ENCODE measurements at places on chromosomes 16 and 17. TPM values are rescaled to one million over a fixed set of nuclear protein-coding genes. Genes with fewer than 3 reads are reported as not detected.

Gene NPIPA5
- 0.56 TPM for total RNA-seq

Gene SEC14L5
- total RNA-seq: 5.9 TPM

Gene SRCIN1
- 1.3 TPM for total RNA-seq

Gene MLLT6
- total RNA-seq: 2.8 TPM

Gene PLD6
- not detected for total RNA-seq

Gene DHRS7C
- total RNA-seq: not detected

GRCh38 chr17:81229666-81229920 lies 6.8 kb upstream of the CEP131 start:
- DNase-seq: no peak

DNA sequence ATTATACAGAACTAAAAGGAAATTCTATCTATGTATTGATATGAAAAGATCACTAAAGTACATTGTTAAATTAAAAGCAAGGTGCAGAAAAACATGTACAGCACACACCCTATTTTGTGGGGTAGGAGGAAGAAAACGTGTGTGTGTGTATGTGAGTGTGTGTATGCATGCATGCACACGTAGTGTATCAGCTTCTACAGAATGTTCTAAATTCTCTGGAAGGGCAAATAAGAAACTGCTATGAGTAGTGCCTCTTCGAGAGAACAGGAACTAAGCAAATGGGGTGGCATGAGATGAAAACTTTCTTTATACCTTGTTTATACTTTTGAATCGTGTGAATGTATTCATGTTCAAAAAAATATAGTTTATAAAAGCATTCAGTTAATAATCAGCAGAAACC lies 58.9 kb downstream of the TMC6 start:
- DNase-seq: no peak

GRCh38 chr16:2022723-2023091 lies 3.1 kb downstream of the NPW start:
- peak; percentile 82 for DNase-seq

- no peak for DNase-seq
These were observed 7.5 kb downstream of the CD7 start for GRCh38 chr17:82309656-82310570.

DNA sequence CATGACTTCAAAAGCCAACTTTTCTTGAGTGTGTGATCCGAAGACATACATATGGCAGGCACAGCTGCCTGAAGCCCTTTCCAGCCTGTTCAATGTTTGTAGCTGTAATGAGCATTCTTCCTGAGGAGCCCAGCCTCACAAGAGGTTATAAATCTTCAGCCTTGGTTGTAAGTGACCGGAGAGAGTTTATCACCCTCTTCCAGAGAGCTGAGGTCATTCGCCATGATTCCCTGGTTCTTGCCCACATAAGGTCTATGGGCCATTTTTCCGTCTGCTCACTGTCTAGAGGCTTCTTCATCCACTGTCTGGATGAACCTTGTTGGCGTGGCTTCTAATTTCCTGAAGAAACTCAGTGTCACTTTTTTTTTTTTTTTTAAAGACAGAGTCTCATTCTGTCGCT lies 9.7 kb upstream of the CSF3 start:
- DNase-seq: no peak

GRCh38 chr16:67291461-67291860 lies 12.1 kb downstream of the PLEKHG4 start:
- no peak for DNase-seq

DNA sequence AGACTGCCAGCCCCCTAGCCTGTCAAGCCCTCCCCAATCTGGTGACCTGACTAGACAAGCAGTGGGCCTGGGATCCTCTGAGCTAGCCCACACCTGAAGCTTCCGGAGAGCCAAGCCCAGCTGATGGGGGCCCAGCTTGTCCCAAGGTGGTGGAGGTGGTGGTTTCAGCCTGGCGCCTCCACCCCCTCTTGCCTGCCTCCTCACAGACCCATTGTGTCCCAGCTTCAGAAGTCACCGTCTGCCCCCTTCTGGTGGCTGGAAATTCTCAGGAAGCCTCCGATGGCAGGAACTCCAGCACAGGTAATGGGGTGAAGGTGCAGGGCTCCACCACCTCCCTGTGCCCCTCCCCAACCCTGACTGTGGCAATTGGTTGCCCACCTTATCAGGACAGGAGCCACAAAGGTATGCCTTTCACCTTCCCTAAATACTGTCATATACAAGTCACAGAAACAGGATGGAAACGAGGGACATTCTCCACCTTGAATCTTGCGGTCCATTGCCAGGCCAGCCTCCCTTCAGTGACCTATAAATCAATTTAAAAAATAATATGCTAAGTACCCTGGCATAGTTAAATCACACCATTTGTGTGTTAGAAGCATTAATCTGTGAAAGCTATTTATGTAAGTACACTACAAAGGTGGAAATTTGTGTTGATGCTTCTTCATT lies 66.0 kb upstream of the ZNF423 start:
- DNase-seq: peak; percentile 90

DNA sequence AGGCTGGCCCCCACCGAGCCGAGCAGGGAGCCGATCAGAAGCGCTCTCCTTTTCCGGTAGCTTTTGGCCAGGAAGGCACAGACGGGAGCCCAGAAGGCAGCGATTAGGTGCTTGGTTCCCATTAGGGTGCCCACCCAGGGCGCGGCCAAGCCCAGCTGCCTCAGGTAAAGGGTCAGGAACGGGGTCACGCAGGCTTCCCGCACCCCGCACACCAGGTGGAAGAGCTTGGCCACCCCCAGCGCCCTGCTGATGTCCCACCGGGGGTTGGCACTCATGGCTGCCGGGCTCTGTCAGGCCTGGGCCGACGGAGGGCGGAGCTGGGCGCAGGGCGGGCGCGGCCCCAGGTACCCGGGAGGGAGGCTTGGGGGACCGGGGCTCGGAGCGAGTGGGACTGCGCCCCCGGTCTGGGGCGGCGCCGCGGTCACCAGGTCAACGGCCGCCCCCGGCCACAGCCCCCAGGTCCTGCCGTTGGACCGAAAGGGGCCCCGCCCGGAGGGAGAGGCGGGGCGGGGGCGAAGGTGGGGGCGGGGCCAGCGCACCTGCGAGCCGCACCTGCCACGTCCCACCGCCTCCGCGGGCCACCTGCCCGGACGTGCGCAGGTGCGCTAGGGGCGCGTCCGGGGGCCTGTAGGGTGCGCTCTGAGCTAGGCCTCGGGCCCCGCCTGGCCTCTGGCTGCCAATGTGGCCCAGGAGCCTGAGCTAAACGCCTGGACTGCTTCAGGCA lies at the start of gene MFSD6L:
TSS of gene MFSD6L (minus strand) at position 520 of the 724 bp plus-strand sequence. CDS start at position 275, 245 bp downstream.
- DNase-seq: peak; percentile 91

- DNase-seq: no peak
These were observed 186.5 kb downstream of the PRKCA start for GRCh38 chr17:66488864-66489263.

- no peak for DNase-seq
These were observed 72.9 kb upstream of the SMIM36 start for GRCh38 chr17:55584055-55584685.

DNA sequence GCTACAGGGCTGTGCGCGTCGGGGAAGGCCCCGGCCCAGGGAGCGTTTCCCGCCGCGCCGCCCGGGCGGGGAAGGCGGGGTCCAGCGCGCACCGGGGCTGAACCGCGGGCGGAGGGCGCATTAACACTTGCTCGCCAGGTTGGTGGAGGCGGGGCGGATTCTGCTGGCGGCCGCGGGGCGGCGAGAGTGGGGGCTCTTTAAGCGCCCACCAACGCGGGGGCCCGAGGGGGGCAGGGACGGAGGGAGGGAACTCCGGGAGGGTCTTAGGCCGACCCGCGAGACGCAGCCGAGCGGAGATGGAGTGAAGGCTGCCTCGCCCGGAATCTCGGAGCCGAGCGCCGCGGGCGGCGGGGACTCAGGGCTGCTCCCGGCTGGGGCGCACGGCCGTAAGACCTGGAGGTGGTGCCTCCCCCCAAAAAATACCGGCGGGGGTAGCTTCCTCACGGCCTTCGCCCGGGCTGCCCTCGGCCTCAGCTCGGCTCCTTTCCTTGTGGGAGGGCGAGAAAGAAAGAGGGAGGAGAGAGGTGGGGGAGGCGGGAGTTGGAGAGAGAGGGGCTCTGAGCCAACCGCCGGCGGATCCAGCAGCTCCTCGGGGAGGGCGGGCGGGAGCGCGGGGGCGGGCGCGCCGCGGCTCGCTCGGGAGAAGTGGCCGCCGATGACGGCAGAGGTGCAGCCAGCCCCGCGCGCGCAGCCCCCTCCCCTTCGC lies 415 bp upstream of the FOXF1 start:
- DNase-seq: peak; percentile 80

GRCh38 chr17:67119102-67119501 lies 74.7 kb downstream of the CACNG1 start:
- no peak for DNase-seq

- no peak for DNase-seq
These were observed 939.9 kb upstream of the SOX9 start for GRCh38 chr17:71180801-71181385.

GRCh38 chr17:43444223-43445008 lies 39.4 kb upstream of the DHX8 start:
- no peak for DNase-seq

- DNase-seq: no peak
These were observed 11.6 kb downstream of the MKS1 start for GRCh38 chr17:58207451-58207850.

DNA sequence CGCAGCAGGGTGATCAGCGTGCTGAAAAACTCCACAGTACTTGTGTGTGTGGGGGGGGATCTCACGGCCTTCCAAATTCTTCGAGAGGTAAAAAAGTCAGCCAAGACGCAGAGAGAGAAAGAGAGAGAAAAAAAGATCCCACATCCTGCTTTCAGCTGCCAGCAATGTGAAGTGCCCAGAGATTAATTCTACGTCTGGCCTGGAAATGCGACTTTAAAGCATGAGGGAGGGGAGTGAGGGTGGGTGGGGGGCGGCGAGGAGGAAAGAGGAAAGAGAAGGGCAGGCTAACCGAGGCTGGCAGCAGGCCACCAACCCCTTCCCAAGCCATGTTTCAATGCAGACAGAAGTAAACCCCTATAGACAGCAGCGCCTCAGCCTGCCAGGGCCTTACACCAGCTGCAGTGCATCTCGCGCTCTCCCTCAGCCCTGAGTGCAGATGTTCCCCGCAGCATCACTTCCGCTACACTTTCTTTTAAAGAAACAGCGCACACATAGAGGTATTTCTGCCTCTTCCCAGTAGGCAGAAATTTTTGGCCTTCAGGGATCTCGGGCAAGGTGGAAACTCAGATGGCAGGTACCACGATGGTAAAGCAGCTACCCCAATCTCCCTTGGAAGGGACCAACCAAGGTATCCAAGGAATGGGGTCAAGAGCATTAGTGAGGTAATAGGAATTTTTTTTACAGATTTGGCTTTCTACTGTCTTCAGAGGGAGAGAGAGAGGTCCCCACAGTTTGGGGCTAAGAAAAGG lies 87.8 kb downstream of the SMG6 start:
- peak; percentile 78 for DNase-seq

GRCh38 chr17:72560303-72561247 lies 439.8 kb downstream of the SOX9 start:
- peak; percentile 75 for DNase-seq

DNA sequence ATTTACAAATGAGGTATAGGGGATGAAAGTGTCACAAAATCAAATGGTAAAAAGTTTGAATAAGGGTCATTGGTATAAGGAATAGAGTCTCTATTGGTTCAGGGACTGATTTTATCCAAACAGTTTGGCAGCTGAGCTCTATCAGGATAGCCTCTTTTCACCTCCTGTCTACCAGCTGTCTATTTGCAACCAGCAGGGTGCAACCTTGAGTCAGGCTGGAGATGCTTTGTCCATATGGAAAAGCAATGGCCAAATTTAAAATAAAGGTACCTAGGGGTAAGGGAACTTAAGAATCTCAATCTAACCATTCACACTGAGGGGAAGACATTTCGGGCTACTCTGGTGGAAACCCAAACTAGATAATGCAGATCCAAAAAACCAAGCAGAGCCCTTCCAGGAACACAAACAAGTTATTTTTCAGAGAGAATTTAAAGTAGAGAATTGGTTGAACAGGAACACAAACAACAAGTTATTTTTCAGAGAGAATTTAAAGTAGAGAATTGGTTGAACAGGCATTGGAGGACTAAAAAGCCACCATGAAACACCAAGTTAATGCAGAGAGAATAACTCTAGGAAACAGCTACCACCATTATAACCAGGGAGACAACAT lies 12.6 kb upstream of the CA10 start:
- peak; percentile 70 for DNase-seq

- DNase-seq: no peak
These were observed 51.3 kb downstream of the SCNN1B start for GRCh38 chr16:23353440-23353839.

DNA sequence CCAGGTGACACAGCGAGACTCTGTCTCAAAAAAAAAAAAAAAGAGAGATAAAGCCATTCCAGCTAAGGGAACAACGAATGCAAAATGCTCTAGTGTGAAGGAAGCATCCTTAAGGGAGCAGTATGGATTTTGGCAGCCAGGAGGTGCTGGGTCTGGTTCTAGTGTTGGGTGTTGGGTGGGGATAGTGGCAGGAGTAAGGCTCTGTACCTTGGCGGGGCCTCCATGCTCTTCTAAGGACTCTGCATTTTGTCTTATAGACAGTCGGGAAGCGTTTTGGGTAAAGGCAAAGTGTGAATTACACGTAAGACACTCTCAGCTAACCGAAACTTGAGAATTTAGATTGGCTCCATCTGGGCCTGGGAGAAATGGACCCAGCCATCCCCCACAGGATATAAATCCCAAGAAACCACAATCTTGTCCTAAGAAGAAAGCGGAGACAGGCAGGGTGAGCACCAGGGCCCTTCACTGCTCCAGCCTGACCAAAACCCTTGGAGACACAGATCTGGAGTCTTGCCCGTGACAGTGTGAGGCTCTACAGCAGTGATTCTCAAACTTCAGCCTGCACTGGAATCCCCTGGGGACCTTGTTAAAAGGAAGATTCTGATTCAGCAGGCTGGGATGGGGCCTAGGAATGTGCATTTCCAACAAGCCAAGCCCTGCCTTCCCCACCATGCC lies 33.1 kb upstream of the PHB1 start:
- DNase-seq: no peak

- no peak for DNase-seq
These were observed 19.9 kb upstream of the ZNF750 start for GRCh38 chr17:82859431-82860403.
